ENCODE measurements at places on chromosomes 7 and 10.

DNA sequence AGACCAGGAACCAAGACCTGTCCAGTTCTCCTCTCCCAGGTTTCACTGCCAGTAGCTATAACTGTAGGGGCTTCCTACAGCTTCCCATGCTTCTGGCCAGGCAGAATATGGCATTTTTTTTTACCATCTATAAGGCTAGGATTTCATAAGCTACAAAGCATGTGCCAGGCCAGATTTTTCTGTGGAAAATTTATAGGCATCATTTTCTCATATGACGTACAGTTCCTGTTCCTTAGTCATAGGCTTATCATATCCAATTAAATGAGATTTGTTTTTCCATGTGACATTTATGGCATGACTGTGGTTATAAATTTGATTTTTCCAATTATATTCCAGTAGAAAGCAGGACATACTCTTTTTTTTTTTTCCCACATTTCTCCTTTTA lies 208.6 kb upstream of the NPY start:
- DNase-seq: no peak

DNA sequence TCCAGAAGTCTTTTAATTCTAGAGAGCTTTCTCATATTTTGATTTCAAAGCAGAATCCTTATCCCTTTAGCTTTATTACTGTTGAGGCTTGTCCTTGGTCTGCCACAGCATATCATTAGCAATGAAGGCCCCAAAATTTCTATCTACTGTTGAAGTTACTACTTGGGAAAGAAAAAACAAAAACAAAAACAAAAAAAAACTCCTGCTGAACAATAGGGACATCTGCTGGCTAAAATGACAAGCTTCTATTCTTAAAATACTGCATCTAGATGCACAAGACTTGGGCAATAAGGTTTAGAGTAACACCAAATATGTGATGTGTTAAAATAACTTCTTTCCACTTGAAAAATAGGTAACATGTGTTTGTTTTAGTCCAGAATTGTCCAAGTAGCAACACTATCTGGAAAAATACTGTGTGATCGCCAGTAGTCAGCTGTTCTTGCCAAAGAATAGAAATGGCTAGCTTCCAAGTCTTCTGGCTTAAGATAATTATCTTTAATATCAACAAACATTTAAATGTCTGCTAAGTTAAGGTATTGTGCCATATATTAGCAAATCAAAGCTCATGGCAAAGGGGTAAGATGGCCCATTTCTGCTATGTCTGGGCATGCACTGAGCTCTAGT lies 3.8 kb upstream of the DMTF1 start:
- DNase-seq: no peak

DNA sequence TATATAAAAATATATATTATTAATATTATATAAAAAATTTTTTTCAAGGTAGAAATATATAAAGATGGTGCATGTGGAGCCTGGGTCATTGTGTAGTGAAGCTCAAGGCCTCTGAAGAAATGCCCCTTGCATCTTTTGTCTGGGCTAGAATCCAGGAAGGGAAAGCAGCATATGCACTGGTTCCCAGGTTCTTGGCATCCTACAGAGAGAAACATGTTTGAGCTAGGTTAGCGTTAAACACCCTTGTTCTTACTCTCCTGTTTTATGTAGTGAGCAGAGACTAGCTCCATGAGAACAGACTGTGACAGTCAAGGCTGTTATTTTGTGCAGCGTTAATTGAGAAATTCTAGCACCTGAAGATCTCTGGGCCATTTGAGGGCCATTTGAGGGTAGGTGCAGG lies 116.1 kb downstream of the POM121L12 start:
- DNase-seq: no peak

GRCh38 chr7:31702354-31702753 lies 15.3 kb downstream of the PPP1R17 start:
- DNase-seq: no peak

- DNase-seq: no peak
Measured at GRCh38 chr10:31942892-31943291, 14.3 kb upstream of the ARHGAP12 start.

GRCh38 chr7:115122388-115122787 lies 200.5 kb downstream of the MDFIC start:
- no peak for DNase-seq

- no peak for DNase-seq
Measured at GRCh38 chr7:30146127-30146612, 11.4 kb downstream of the MTURN start.

- peak; percentile 24 for DNase-seq
Measured at GRCh38 chr7:44881610-44882009, 3.7 kb downstream of the PURB start.

- peak; percentile 72 for DNase-seq
Measured at GRCh38 chr10:88996927-88997326, 6.3 kb downstream of the FAS start.

DNA sequence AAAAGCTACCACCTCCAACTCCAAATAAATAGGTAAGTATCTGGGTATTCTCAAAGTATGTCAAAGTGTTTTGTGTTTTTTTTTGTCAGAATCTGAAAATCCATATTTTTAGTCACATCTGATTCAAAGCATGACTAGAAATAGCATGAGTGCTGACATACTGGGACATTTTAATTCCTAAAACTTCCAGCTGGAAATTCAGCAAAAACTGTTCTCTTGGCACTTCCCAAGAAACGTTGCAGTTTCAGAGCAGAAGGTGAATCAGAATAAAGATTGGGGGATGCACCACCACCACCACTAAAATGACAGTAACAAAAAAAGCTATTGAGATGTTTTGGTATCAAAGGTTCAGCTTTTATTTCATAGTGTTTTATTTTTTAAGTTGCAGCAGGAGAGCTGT lies 724.6 kb upstream of the CELF2 start:
- DNase-seq: no peak

- no peak for DNase-seq
Measured at GRCh38 chr7:47948141-47948790, at the start of gene PKD1L1. TSS of gene PKD1L1 (minus strand) at chr7:47948466. CDS start at chr7:47948440, 26 bp downstream.

DNA sequence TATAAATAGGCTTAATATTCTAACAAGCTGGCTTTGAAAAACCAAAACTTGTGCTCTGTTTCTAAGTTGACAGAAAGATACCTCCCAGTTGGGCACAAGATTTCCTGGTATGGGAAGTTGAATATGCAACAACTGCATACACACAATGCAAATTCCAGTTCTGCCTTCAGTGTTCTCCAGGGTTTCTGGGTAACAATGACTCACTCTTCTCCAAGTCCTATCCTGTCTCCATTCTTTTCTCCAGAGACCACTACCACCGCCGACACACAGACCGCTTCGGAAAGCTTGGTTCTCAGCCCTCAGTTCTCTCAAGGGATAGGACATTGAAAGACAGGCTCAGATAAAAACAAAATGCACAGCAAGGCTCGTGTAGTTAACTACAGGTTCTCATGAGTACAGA lies 12.2 kb downstream of the PDE1C start:
- DNase-seq: no peak

DNA sequence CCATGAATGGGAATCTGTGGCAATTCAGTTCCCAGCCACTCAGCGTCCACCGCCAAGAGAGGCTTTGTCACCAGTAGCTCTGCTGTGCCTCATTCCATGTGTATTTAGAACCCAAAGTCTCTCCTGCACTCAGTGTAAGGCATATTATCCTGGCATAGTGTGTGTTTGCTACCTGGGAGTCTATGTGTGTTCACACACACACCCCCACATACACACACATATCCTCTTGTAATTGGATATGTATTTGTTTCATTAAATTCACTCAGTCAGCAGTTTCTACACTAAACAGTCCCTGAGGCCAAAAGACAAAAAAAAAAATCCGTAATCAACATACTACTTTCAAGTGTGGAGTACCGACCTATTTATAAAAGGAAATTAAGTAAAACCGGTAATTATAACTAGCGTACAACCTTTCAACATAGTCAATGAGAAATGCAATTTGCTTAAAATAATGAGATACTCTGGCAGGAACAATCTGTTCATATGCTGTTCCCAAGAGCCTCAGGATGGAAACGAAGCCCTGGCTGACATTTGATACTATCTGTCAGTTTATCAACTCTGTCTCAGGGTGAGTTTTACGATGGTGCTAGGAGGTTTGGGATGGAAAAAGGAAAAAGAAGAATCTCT lies 425.8 kb upstream of the CELF2 start:
- DNase-seq: no peak

DNA sequence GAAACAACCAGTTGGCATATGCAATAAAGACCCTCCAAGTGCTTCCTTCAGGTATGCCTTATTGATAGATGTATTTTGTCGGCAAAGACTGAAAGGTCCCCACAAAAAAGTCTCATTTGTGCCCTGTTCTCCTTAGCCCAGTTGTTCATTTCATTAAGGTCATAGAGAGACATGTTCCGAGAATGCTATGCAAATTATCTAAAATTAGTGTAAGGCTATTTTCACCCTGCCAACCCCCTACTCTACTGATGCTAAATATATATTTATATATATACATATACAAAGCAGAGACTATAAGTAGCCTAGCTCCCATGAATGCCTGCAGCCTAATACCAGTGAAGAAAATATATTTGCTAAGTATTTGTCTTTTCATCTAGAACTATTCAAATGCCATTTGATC lies 96.7 kb upstream of the ADO start:
- DNase-seq: no peak

DNA sequence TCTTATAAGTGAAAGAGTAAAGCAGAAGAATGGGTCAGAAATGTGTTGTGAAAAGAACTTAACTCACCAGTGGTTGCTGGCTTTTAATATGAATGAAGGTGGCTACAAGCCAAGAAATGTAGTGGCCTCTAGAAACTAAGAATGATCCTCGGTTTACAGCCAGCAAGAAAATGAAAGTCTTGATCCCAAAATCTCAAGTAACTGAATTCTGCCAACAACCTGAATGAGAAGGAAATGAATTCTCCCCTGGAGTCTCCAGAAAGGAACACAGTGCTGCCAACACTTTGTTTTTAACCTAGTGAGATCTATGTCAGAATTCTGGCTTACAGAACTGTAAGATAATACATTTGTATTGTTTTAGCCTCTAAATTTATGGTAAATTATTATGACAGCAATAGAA lies 193.0 kb downstream of the FZD1 start:
- no peak for DNase-seq

DNA sequence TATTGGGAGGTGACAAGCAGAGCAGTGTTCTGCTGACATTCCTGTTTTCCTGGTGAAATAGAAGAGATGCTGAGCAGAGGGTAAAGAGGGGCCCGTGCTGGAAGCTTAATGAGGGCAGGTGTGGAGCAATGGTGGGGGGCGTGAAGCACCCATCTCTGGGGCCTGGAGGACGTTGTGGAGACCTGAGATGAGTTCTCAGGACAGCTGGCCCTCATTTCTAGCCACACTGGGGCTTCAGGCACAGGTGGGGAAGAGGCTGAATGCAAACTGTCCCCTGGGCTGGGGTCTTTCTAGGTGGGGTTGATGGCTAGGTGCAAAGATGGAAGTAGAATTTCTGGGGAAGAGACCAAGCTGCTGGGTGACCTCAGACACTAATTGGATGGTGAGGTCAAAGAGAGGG lies 274.2 kb upstream of the TCERG1L start:
- DNase-seq: no peak

DNA sequence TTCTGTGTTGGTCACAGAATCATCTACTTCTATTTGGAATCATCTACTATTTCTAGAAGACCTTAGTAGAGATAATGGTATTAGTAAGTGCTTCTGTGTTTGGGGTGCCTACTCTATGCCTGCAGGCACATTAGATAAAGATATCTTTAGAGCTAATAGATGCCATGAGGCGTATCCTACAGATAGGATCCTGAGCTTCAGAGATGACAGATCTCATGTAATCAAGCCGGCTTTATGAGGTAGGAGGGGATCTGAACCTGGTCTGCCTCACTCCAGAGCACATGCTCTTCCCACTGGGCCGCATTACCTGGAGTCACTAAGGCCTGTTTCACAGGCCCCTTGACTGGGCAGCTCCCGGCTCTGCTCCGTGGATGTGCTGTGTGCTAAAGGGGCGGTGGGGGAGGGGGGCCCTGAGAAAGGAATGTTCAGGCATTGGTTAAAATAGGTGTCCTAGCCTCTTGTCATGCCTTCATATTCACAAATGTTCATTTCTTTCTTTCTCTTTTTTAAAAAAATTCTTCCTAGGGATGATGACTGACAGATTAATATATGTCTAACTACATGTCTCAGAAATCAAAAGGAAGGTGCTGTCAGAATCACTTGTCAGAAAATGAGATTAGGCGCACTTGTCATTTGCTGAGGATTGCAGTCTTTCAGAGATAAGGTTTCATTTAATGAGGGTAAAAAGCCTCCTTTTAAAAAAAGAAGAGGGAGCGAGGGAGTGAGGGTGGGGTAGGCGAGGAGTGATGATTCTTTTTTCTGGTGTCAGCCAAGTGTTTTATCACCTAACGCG lies 458.0 kb upstream of the GALNT17 start:
- no peak for DNase-seq

DNA sequence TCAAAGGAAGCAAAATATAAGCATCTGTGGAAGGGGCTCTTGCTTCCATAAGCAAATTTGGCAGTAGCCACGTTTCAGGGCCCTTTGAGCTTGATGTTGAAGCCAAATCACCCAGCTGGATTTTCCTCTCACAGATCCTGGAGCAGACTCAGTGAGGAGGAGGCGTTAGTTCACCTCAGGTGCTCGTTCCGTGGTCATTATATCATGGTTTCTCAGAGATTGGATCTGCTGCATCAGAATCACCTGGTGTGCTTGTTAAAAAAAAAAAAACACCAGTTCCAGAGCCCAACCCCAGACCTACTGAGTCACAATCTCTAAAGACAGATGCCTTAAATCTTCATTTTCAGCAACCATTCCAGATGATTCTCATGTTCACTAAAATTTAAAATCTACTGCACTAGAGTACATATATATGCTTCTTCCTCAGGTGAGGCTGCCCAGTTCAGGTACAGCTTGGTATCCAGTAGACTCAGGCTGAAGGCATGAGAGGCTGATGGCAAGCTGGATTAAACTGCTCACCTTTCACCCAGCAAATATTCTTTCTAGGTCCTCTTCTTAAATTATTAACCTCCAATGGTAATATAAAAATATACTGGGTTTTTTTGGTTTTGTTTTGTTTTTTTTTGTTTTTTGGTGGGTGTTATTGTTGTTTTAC lies 24.9 kb downstream of the TFAM start:
- DNase-seq: no peak

DNA sequence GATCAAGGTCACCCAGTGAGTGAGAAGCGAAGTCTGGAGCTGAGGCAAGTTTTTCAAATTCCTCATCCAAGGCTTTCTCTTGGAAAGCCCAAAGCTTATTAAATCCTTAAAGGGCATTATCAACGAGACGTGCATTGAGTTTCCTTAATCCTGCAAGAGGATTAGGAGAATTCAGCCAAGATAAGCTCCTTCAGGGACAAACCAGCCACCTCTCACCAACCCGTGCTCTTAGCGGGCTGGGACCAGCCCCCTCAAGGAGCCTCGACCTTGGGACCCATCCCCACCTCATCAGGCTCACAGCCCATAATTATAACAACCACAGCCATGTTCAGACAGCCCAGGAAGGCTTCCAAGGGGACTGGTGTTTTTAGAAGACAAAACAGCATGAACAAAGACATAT lies 12.0 kb upstream of the SLC29A4 start:
- DNase-seq: no peak
